ENCODE measurements at places on chromosomes 13 and 19.

DNA sequence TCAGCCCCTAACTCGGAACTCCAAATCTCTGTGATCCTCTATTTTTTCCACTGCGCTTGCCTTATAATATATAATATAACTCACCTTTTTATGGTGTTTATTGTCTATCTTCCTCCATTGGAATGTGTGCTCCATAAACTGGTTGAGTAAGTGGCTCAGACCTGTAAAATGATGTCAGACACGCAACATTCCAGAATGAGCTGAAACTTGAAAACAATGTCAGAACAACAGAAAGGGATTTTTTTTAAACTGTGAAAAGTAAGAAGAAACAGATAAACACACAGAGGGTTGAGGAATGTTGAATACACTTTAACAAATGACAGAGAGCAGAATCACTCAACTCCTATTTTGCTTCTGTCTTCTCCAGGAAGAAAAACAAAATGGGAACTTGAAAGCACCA is 19.1 kb upstream of the FAM216B start:
- DNase-seq = no peak

DNA sequence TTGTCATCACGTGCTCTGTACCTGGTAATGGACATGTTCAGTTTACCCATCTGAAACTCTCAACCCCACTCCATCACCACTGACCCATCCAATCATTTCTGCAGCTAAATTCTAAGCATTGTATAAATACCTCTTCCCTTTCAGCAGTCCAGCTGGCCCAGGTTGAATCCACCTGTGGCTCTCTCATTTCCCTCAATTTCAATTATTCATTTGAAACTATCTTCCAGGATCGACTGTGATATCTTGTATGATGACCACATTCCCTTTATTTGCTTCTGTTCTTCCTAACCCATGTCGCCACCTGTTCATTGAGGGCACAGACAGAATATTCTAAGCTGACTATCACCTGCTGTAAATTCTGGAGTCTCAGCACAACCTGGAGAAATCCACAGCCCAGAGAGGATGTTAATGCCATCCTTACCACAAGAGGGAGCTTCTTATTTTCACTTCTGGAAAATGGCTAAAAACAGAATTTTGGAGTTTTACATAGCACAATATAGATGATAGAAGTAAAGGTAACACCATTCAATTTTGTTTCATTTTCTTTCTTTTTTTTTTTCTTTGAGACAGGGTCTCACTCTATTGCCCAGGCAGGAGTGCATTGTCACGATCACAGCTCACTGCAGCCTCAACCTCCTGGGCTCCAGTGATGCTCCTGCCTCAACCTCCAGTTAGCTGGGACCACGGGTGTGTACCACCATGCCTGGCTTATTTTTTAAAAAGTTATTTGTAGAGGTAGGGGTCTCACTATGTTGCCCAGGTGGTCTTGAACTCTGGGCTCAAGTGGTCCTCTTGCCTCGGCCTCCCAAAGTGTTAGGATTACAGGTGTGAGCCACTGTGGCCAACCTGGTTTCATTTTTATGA is 38.6 kb downstream of the ZNF823 start:
- DNase-seq = no peak

GRCh38 chr19:5907241-5907640 is 2.6 kb downstream of the VMAC start:
- no peak for DNase-seq

GRCh38 chr19:19948800-19949199 is 48.1 kb downstream of the ZNF93 start:
- DNase-seq = no peak

DNA sequence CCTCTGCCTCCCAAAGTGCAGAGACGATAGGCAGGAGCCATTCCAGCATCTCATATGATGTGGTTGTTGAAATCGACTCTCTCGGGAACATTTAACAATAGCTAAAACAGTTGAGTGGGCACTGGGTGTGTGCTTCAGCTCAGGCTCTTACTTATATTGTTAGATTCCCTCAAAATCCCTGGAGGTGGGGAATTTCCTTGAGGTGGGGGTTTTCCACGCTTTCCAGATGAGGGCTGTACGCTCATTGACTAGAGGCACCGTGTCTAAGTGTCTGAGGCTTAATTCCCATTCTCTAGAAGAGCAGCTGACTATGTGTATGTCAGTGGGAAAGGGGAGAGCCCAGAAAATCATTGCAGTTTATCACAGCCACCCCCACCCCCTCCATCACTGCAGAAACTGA is 10.8 kb upstream of the GRAMD1A start:
- no peak for DNase-seq

DNA sequence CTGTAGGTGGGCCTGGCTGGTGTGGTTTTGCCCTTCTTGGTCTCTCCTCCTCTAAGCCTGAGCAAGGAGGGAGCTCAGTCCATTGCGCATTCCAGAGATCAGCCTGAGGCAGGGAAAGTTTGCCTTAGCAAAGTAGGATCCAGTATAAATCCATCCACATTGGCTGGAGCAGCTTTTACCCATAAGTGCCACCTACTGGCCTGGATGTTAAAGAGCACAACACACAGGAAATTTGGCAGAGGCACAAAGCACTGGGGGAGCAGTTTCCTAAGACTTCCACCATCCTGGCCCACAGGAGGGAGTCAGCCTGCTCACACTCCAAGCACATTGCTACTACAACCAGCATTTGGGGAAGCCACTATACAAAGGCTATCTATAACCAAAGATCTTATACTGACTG is 1124.2 kb downstream of the SLITRK1 start:
- DNase-seq = no peak

- DNase-seq = no peak
These were observed 3.9 kb downstream of the PPM1N start for GRCh38 chr19:45502111-45502510.

- DNase-seq = no peak
These were observed 121.0 kb downstream of the COG6 start for GRCh38 chr13:39776439-39776838.

Data from stimulated activated CD8-positive, alpha-beta memory T cell treated with anti-CD3 and anti-CD28 coated beads, Interleukin-2, amount 100 ng/mL, for 1 hour (primary cell).